ENCODE measurements at places on chromosomes 5 and 9.
A peak's percentile ranks its signal among the peaks of the same experiment; 100 is the strongest.

DNA sequence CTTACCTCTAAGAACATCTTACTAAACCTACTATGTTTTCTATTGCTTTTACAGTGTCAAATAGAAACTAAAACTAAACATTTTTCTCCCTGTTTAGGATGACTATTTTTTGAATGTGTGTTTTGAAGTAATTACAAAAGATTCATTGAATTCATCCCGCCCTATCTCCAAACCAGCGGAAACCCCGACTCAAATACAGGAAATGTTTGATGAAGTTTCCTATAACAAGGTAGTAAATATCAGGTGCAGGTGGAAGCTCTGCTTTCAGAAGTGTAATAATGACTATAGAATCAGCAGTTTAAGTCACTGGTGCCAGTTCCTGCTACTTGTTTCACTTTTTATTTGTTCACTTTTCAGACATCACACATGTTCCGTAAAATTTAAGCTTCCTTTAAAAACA, 20.0 kb downstream of the ERAP2 start:
- DNase-seq, result no peak

DNA sequence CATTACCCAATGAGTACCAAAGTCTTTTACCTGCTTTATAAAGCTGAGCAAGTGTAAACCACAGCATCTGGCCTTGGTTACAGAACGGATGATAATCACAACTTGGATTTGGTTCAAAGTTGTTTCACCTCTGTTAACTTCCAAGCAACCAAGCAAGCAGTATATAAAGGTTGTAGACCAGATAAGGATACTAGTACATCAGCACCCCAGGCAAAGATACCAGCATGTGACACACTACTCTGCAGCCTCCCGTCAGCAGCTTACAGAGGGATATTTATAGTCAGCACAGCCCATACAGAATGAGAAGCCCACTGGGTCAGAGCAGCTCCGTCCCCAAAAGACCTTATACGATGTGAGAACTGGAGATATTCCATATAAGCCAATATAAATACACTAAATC, 193.3 kb downstream of the SMARCA2 start:
- no peak for DNase-seq

DNA sequence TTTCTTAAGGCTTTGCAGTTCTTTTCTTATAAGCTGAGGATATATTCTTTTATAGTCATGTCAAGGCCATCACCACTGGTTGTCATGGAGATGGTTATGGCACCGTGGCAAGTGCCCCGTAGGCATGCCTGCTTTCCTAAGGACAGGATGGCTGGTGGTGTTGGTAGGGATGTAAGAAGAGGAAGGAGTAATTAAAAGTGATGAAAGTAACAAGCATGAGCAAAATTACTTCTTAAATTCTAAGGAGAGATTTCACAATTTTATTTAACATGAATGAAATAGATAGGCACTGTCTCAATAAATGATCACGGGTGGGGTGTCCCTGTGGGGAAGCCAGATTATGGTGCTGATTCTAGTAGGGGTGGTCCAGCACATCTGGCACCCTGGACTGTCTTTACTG, 290.2 kb upstream of the KLF4 start:
- no peak for DNase-seq

- DNase-seq, result peak; percentile 30
Measured at GRCh38 chr5:170681013-170681433, 102.5 kb upstream of the GABRP start.

GRCh38 chr9:84230355-84231145, 110.0 kb downstream of the SLC28A3 start:
- DNase-seq, result no peak

DNA sequence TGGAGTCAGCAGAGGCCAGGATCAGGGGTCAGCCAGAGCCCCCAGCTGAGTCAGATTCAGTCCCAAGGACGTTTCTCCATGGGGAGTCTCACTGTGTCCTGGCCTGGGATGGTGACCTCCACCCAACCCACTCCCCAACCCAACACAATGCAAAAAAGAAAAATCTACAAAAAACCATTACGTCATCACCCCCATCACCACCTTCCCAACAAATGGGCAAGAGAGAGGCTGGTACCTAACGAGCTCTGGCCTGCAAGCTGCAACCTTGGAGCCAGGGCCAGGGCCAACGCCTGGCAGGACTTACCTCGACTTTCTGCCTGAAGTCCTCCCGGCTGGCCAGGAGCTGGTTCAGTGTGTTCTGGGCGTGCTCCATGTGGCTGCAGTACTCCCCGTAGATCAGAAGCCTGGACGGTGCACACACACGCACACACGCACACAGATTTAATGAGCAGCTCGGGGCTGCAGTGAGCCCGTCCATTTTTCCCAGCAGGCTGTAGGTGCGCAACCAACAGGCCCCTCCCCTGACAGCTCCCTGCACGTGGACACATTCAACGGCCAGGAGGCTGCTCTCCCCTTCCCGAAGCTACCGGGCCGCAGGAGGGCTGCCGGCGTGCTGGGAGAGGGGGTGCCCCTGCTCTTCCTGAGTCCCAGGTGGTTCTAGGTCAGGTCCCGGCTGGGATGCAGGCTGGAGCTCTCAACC, 59.4 kb upstream of the SARDH start:
- DNase-seq, result no peak

DNA sequence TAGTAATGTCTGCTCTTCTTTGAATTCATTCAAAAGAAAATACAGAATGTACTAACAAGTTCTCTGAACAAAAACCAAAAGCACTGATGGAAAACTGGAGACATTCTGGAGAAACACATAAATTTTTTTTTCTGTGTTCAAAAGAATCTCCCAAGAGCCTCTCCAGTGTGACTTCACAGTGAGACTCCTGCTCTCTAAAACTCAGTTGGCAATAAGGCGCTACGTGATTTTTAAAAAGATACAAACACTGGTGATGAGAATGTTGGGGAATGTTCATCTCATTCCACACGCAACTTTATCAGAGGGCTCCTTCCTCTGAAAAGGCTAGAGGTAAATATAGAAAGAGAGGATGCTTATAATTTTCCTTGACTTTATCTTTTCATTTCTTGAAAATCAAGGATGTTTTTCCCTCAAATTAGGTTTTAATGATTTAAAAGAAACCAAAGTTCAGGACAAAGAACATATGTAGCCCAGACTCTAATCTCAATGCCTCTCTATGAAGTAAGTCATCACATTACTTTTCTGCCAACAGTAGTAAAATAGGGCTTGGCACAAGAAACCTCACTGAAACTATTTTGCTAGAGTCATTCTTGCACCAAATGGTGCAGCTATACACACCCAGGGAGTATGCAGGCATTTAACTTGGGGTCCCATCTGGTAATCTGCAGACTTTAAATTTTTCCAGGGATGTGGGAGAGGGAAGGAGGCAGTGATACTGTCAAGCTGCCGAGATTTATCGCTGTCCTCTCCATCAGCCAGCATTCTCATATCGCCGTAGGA, 12.9 kb upstream of the AOPEP start:
- no peak for DNase-seq

GRCh38 chr5:51384281-51384840, 1.1 kb downstream of the ISL1 start:
- no peak for DNase-seq

DNA sequence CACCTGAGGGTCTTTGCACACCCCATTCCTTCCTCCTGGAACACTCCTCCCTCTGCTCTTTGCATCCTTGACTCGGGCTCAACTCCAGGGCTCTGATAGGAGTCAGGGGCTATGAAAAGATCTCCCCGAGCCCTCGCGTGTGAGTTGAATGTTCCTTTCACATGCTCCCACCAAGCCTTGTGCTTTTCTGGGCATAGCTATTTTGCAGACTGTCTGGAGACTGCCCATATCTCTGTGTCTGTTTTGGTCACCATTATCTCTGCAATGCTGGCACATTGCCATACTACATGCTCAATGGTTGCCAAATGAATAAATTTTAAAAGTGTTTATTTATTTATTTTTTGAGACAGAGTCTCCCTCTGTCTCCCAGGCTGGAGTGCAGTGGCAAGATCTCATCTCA, 56.9 kb upstream of the PLPP1 start:
- no peak for DNase-seq

DNA sequence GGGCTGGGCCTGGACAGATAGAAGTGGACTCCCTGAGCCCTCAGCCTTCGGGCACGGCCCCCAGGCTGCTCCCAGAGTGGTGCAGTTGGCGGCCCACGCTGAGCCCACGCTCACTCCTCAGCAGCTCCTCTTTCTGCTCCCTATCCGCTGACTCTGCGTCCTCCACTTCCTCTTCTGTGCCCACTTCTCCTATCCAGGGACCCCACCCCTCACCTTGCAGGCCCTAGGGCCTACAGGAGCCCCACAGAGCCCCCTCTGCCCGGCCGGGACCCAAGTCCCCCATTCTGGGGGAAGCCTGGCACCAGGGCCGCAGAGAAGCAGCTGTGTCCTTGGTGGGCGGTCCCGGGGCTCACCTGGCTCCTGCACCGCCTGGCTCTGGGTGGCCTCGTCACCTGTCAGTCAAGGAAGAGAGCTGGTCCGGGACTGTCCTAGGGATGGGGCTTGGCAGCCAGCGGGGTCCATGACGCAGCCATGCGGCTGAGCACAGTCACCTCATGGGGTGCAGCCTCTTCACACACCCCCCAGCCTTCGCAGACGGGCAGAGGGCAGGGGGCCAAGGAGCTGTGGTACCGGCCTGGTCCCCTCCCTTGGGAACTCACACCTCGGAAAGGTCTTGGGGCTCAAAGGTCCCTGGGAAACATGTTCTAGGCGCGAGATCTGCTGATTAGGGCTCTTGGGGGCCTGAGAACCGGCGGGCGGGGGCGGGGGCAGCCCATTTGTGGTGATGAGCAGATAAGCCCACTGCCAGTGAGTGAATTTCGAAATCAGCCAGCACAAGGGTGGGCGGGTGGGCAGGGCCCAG, 5.4 kb upstream of the NRARP start:
- DNase-seq, result no peak

DNA sequence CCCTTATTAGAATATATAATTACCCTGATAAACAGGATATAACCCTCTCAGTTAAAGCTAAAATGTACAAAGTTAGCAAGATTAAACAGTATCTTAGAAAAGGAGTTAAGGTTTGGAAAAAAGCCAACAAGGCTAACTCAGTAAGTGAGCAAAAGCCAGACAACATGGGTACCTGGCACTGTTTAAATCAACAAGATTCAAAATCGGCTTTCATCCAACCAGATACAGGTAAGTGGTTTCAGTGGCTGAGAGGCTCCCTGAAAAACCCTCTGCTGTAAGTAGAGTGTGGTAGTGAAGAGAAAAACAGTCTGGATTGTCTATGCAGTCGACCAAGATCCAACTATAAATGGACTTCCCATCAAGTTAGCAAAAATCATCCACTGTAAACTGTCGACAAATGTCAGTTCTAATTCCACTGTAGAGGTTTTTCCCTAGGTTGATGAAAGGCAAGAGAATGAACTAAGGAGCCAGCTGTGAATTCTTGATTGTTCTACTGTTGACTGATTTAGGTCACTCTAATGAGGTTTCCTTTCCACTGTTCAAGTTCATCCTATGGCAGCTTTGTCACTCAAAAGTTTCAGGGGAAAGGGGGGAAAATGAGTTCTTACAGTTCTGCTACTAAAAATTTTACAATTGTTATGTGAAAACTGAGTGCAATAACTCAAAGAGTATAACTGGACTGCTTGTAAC, 27.3 kb downstream of the ETF1 start:
- DNase-seq, result no peak

DNA sequence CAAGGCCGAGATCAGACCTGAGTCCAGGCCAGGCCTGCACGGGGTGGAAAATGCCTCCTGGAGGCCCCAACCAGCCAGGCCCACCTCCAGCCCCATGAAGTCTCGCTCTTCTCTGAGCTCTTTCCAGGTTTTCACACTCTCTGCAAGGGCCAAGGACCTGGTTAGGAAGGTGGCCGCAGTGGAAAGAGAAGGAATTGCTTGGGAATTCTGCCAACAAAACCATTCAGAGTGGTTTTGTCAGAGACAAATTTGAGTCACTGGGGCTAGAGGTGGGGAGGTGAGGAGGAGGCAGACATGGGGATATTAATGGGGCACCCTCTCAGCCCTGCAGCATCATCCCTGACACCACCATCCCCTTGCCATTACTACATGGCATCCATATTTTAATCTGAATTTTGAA, 261.0 kb downstream of the ROR2 start:
- DNase-seq, result no peak

GRCh38 chr9:81626511-81626910, 62.8 kb downstream of the TLE1 start:
- no peak for DNase-seq

DNA sequence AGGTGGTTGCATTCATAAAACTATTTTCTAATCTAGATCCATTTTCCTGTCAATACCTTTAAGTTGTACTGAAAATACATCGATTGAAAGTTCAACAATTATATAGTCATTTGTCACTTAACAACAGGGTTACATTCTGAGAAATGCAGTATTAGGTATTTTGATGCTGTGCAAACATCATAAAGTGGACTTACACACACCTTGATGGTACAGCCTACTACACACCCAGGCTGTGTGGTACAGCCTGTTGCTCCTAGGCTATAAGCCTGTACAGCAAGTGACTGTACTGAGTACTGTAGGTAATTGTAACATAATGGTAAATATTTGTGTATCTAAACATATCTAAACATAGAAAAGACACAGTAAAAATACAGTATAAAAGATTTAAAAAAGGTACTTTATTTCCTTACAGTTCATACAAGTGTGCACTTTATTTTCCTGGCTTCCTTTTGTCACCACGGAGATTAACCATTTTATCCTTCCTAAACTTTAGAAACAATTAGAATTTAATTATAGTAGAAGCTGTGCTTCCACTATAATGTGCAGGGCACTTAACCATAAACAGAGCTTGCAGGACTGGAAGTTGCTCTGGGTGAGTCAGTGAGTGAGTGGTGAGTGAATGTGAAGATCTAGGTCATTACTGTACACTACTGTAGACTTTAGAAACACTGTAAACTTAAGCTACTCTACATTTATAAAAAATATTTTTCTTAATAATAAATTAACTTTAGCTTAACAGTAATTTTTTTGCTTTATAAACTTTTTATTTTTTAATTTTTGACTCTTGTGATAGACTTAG, 42.9 kb upstream of the MEF2C start:
- DNase-seq, result no peak

- no peak for DNase-seq
Measured at GRCh38 chr5:80057099-80057498, 22.0 kb downstream of the THBS4 start.

DNA sequence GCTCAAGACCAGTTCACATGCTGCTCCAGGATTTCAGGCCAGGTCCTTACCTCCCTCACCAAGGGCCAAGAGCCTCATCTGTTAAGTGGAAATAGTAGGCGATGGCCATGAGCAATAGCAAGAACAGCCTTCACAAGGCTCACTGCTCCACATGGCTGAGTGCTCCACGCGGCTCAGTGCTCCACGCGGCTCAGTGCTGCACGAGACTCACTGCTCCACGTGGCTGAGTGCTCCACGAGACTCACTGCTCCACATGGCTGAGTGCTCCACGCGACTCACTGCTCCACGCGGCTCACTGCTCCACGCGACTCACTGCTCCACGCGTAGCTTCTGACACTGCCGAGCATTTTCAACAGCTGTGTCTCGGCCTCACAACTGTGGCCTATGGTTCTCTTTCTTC, 36.4 kb upstream of the ADAMTS2 start:
- no peak for DNase-seq

DNA sequence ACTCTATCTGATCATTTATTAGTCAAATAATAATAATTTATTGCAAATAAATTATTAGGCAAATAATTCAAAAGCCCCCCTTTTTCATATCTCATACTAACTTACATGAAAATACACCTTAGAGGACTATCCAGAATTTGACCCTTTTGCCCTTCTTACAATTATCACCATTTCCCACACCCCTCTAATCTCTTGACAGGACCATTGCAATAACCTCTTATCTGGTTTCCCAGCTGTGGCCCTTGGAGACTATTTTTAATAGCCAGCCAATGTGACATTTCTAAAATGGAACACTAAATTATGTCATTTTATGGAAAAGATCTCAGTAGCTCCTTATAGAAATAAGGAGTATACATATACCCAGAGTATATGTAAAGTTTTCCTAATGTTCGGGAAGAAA, 588.4 kb upstream of the COX7C start:
- no peak for DNase-seq

Data from kidney capillary endothelial cell (primary cell).